ENCODE measurements at places on chromosomes 13 and 19. TPM values are rescaled to one million over a fixed set of nuclear protein-coding genes. Genes with fewer than 3 reads are reported as not detected.
A peak's percentile ranks its signal among the peaks of the same experiment; 100 is the strongest.

GRCh38 chr13:72884101-72884500 is 102.2 kb downstream of the PIBF1 start:
- no peak for DNase-seq

ZNF793 gene
- total RNA-seq, result 2.6 TPM

DNA sequence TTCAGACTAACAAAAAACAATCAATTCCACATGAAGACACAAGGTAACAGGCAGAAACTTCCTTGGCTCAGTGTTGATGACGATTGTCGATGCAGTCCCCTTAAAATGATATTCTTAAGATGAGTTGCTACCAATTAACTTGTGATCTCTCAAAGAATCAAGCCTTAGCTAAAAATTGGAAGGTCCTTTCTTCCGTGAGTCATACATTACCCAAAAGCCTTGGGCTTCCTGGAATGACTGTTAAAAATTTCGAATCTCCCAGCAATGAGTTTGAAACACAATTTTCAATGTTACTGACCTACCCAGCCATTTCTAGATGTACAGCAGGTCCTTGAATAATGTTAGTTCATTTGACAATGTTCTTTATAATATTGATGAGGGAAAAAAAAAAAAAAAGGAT is 28.0 kb upstream of the RB1 start:
- no peak for DNase-seq

GRCh38 chr13:74210693-74211393 is 76.6 kb upstream of the KLF12 start:
- no peak for DNase-seq

DNA sequence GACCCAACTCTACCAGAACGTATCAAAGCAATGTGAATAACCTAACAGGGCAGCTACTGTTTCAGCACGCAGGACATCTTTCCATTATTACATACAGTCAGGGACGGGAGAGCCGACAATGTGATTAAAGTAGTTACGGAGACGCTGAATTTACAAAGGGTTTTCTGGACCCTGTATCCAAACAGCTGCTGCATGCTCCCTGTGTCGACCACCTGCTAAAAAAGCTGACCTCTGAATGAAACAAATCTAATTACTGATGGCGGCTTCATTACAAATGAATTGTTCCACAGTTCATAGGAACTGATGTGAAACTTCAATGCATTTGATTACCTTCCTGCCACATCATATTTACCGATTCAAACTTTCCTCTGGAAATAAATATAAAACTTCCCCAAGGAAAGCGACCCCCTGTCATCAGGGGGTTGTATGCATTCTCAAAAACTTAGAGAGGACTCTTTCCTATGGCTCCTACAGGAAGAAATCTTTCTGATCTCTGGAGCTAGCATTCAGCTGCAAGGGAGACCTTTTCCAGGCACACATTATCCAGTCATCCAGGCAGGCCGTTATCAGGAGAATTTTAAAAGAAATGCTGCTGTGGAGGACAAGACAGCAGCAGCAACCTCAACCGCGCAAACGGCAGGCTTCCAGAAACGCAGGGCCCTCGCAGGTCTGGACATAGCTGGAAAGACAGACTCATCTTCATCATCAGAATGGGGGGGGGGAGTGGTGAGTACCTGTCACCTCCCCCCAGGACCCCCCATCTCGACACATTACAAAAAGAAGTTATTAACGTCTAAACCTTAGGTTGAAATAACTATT is 3.1 kb downstream of the EFNB2 start:
- no peak for DNase-seq

DNA sequence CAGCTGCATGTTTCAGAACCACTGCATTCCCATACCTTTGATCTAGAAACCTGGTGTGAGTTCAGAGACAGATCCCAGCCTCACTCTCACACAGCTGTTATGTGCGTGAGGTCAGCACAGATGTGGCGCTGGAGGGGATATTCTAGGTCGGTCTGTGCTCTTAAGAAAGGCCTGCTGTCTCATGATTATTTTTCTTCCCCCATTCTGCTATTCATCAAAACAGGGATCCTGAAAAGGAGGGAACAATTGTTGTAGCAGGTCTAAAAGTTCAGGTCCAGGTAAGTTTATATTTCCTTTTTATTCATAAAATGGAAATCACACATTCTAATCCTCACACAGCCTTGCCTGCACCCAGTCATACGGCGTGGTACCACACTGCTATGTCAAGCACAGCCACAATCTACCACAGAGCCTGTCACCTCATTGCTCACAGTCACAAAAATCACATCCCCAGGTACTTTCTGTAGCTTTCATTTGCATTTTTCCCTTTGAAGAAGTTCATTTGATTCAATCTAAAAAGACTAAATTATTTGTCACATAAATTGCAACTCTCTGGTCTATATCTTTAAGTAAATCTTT is 867 bp downstream of the ZNF546 start:
- no peak for DNase-seq

DNA sequence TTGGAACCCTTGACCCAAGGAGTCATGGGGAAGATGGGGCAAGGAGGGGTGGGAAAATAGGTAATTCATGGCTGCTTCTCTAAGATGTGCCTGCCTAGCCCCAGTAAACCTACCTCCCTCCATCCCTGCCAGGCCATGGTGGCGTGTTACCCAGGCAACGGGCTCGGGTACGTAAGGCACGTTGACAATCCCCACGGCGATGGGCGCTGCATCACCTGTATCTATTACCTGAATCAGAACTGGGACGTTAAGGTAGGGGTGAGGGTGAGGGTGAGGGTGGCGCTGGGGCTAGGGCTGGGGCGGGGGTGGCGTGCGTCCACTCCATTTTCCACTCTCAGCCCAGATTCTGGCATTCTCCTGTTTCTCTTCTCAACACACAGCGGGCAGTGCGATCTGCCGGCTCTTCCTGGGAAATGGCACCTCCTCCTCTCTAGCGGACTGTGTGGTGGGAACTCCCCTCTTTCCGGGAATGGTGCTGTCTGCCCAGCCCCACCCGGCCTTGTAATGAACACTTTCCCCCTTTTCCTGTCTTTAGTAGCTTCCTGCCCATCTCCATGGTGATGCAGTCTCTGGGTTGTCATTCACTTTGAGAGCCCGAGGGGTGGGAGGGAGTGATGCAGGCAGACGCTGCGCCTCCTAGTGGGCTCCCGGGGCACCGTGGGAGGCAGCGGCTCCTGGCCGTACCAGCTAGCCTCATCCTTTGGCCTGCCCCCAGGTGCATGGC is 7.6 kb downstream of the EGLN2 start:
- DNase-seq, result peak; percentile 68

AMER2 gene
- not detected for total RNA-seq

NKG7 gene
- 1.5 TPM for total RNA-seq

SLC1A6 gene
- not detected for total RNA-seq

- DNase-seq, result no peak
Observed at GRCh38 chr19:53982001-53982451, 9.4 kb upstream of the CACNG6 start.

GRCh38 chr13:43041369-43041921 is 18.1 kb downstream of the DNAJC15 start:
- DNase-seq, result no peak

DNA sequence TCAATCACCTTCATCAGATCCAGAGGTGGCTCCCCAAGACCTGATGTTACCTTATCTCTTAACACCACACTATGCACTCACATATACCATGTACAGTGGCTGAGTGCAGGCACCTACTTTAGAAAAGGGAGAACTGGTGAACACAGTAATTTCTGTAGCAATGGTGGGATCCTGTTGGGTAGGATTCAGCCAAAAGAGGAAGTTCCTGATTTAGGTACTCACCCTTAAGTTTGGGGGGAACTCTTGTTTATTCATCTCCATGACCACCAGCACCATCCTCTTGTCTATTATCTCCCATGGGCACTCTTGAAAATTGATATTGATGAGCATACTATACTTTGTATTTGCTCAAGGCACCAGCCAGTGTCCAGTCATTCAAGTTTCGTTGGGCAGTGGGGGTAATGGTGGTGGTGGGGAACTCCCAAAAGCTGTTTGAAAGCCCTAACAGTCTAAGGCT is 324.4 kb downstream of the LMO7 start:
- DNase-seq, result no peak

- DNase-seq, result no peak
Observed at GRCh38 chr19:29445246-29445645, 80.5 kb upstream of the VSTM2B start.

OR7A5 gene
- not detected for total RNA-seq
